Lung (tissue), 17 donors: ENCODE measurements at places on chromosomes 12 and 14. TPM values are rescaled to one million over a fixed set of nuclear protein-coding genes. Genes with fewer than 3 reads are reported as not detected.

Gene RHOJ
- polyA plus RNA-seq = 12.7 TPM

Gene PLEK2
- polyA plus RNA-seq = 3.6 TPM

Gene DNAJC22
- polyA plus RNA-seq = 0.24 TPM

Gene LBHD2
- polyA plus RNA-seq = 0.08 TPM

Gene GPR137C
- polyA plus RNA-seq = 0.59 TPM

Gene IL22
- polyA plus RNA-seq = not detected

Gene FGF23
- polyA plus RNA-seq = 0.01 TPM

Gene TAMALIN
- polyA plus RNA-seq = 68.0 TPM

Gene ABCD2
- polyA plus RNA-seq = 0.13 TPM

Gene OTUB2
- 0.98 TPM for polyA plus RNA-seq

Gene ERBB3
- polyA plus RNA-seq = 52.3 TPM

Gene MAX
- polyA plus RNA-seq = 45.1 TPM
